Right lobe of liver (tissue), 6 donors: ENCODE measurements at places on chromosomes 4 and X. TPM values are rescaled to one million over a fixed set of nuclear protein-coding genes. Genes with fewer than 3 reads are reported as not detected.

DNA sequence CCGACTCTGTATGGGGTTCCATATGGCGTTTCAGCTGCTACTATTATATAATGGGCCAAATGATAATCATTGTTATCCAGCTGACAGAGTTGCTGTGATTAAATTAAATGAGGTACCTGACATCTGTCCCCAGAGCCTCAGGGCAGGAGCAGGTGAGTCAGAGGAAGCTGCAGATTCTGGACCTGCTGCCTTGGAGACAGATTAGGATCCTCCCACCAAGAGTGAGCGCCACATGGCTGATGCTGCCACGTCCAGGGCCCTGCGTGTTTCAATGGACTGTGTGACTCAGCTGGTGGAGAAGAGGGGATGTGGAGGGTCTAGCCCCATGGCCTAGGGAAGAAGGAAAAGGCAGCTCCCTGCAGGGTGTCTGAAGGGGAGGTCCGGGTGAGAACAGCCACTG, 28.3 kb upstream of the UXT start:
- no peak overlapping the region for H3K4me3 ChIP-seq
- H3K4me1 ChIP-seq: no peaks in the 10 kb centered on the region
- H3K36me3 ChIP-seq: no peaks in the 10 kb centered on the region
- no peaks in the 10 kb centered on the region for H3K27me3 ChIP-seq

GRCh38 chr4:108169664-108170063, 932 bp upstream of the LEF1 start:
- no peak overlapping the region for H3K27ac ChIP-seq
- H3K36me3 ChIP-seq: no peaks in the 10 kb centered on the region
- no peak for DNase-seq
- H3K4me1 ChIP-seq: peaks cover 13% of the 10 kb centered on the region

DNA sequence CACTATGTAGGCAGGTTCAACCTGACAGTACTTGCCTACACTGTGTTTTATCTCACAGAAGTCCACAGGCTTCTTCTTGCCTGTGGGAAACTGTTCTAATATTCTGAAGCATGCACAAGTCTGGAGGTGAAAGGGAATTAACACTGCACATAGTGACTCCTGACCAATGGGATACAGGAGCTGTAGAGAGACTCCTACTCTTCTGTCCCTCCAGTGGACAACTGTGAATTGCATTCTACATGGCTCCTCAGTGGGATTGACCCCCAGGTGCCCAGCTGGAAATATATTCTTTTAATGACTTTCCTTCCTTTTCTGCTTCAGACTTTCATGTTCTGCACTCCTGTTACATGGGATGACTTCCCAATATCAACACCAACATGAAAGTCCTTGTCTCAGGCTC, 8.2 kb upstream of the YIPF6 start:
- H3K27ac ChIP-seq: no peak overlapping the region
- no peaks in the 10 kb centered on the region for H3K27me3 ChIP-seq
- no peak for DNase-seq
- no peak overlapping the region for H3K4me3 ChIP-seq
- no peaks in the 10 kb centered on the region for H3K4me1 ChIP-seq
- H3K36me3 ChIP-seq: no peaks in the 10 kb centered on the region

DNA sequence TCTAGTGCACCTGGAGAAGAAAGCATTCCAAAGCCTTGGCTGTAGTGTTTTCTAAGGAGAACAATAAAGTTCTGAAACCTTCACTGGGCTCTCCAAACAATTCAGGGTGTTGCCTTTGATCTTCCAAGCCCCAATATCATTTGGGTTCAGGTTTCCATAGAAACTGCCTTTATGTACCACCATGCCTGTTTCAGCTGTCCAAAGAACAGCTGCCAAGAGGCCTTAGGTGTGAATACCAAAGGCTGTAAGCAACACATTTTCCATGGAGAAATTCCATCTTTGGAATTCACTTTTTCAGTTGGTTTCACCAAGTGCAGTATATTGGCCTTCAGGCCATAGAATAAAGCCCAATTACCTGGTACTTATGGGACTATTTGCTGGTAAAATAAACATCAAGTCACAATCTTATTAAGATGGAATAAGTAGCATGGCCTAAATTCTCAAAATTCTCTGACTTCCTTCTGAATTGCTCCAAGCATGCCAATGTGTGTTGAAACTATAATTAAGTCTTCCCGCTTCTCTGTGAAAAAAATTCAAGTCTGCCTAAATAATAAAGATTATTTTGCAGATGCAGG, 61.9 kb downstream of the COX18 start:
- DNase-seq: no peak
- no peaks in the 10 kb centered on the region for H3K27me3 ChIP-seq
- H3K36me3 ChIP-seq: no peaks in the 10 kb centered on the region
- H3K4me1 ChIP-seq: no peaks in the 10 kb centered on the region
- H3K4me3 ChIP-seq: no peak overlapping the region

GRCh38 chrX:19225909-19226308, 103.6 kb upstream of the ADGRG2 start:
- no peaks in the 10 kb centered on the region for H3K36me3 ChIP-seq
- no peaks in the 10 kb centered on the region for H3K4me1 ChIP-seq
- H3K27ac ChIP-seq: no peak overlapping the region
- no peak for DNase-seq
- no peak overlapping the region for H3K4me3 ChIP-seq

DNA sequence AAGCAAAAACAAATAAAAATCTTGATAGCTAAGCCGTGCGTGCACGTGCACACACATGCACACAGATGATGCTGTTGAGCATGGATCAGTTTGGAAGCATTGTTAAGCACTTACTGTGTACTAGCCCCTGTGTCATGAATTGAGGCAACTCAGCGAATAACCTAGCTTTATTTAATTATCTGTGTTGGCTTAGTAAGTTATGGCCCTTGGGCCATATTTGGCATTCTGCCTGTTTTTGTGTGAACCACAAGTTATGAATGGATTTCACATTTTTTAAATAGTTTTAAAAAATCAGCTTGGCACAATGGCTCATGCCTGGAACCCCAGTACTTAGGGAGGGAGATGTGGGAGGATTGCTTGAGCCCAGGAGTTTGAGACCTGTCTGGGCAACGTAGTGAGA, 113.6 kb upstream of the CBLL2 start:
- DNase-seq: no peak
- H3K4me1 ChIP-seq: no peaks in the 10 kb centered on the region
- H3K27me3 ChIP-seq: no peaks in the 10 kb centered on the region

GRCh38 chr4:103002551-103002950, 17.0 kb downstream of the SLC9B1 start:
- H3K27ac ChIP-seq: no peak overlapping the region
- no peak overlapping the region for H3K4me3 ChIP-seq
- H3K4me1 ChIP-seq: no peaks in the 10 kb centered on the region

DNA sequence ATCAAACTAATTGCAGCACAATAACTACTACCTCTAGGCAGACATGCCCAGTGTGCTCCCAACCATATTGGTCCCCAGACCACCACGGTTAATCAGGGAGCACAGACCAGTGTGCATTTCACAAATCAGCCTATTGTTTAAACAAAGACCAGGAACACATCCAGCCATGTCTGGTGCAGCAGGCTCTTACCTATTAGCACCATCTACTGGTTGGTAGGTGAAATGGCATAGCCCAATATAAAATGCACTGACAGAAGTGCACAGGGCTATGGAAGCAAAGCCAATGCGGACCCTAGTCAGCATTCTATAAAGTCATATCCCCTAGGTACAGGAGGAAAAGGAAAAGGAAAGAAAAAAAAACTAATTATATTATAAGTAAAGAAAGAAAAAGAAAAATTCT, 15.5 kb upstream of the CYLC1 start:
- no peak overlapping the region for H3K4me3 ChIP-seq
- H3K27ac ChIP-seq: no peak overlapping the region
- no peaks in the 10 kb centered on the region for H3K27me3 ChIP-seq

DNA sequence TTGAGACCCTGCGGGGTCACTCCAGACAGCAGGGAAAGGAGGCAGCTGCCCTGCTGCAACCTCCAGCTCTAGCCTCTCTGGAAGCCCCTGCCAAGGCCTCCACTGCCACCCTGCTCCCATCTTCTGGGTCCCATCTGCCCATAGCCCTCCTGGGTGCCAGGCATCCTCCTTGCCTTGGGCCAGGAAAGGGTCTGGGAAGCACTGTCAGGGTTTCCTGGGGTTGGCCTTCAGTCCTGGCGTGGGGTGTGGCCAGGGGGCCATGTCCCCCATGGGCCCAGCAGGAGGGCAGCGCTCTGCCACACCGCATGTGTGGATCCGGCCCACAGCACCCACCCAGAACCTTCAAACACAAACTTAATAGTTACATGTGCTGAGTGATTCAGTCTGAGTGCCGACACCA, 3.4 kb upstream of the CPLX1 start:
- no peak for DNase-seq
- no peaks in the 10 kb centered on the region for H3K36me3 ChIP-seq
- no peak overlapping the region for H3K27ac ChIP-seq
- no peak overlapping the region for H3K4me3 ChIP-seq

- DNase-seq: peak; percentile 47
- H3K27ac ChIP-seq: no peak overlapping the region
- no peaks in the 10 kb centered on the region for H3K4me1 ChIP-seq
- H3K36me3 ChIP-seq: no peaks in the 10 kb centered on the region
- no peak overlapping the region for H3K4me3 ChIP-seq
Observed at GRCh38 chrX:119067023-119067739, 5.6 kb upstream of the CT47C1 start.

GATB gene
- 38.7 TPM for total RNA-seq

HTRA3 gene
- 1.2 TPM for total RNA-seq

DNA sequence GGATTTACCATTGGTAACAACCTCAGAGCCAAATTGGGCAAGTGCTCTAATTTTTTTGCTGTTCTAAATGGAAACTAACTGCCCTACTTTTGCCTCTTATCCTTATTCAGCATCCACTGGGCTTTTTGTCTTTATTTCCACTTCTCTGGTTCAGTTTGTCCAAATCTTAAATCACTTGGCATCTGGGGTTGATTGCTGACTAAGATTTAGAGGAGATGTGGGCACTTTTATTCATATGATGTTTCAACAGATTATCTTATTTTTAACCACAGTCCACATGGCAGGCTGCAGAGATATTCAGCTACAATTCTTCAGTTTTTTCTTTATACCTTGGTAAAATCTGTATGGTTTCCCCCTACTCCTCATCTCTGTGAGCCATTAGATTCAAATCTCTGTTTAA, 1161.4 kb upstream of the PCDH7 start:
- no peak for DNase-seq
- no peaks in the 10 kb centered on the region for H3K4me1 ChIP-seq

DNA sequence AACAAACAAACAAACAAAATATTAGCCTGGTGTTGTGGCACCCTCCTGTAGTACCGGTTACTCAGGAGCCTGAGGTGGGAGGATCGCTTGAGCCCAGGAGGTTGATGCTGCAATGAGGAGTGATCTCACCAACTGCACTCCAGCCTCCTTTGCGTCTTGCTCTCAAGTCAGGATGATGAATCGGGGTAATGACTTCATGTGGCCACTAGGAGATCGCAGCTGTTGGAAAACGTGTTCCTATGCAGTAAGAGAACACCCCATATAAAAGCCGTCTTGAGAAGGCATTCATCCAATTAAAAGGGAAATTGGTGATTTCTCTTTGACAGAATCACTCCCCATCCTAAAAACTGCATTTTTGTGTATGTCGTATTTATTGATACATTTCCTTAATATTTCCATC, 6.9 kb downstream of the CCNB3 start:
- DNase-seq: no peak
- H3K36me3 ChIP-seq: no peaks in the 10 kb centered on the region
- H3K4me3 ChIP-seq: no peak overlapping the region
- H3K4me1 ChIP-seq: no peaks in the 10 kb centered on the region
- no peak overlapping the region for H3K27ac ChIP-seq
- no peaks in the 10 kb centered on the region for H3K27me3 ChIP-seq

- H3K4me3 ChIP-seq: no peak overlapping the region
- H3K36me3 ChIP-seq: no peaks in the 10 kb centered on the region
- no peak for DNase-seq
- H3K27me3 ChIP-seq: no peaks in the 10 kb centered on the region
- H3K4me1 ChIP-seq: no peaks in the 10 kb centered on the region
Observed at GRCh38 chr4:169934794-169935429, 91.3 kb downstream of the MFAP3L start.

DNA sequence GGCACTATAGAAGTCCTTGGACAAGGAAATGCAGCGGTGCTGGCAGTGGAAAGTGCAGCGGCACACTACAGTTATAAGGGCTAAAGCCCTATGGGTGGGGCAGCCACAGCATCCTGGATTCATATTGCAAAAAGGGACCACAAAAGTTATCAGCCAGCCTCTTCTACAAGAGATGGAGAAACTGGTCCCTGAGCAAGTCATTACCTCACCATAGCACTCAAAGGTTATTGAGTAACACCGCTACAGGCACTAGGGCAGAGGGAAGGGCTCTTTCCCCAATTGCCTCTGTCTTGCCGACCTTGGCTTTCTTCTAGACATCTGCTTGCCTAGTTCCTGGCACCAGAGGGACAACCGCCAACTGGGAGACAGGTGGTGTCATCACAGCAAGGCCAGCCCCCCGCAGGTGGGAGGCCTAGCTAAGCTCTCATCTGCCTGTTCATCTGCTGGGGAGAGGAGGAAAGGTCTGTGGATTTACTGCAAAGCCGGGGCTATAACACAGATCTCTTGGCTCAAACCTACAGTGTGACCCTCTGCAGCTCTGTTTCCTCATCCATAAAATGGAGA, 600.0 kb downstream of the BCOR start:
- H3K36me3 ChIP-seq: no peaks in the 10 kb centered on the region
- no peaks in the 10 kb centered on the region for H3K4me1 ChIP-seq
- H3K27ac ChIP-seq: no peak overlapping the region
- H3K4me3 ChIP-seq: no peak overlapping the region
- no peak for DNase-seq

DNA sequence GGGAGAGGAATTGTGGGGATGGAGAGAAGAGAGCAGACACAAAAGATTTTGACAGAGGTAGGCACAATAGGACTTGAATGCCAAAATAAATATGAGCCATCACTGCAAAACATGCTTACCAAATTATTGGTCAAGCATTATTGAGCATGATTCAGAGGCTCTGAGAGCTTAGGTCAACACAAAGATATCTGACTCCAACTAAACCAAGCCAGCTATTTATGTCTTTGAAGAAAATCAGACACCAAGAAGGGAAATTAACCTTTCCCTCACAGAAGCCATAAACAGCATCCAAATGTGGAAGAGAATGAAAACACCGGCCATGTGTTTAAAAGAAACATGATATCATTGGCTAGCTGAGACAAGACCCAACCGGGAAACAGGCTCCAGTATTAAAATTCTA, 323.2 kb downstream of the RAB28 start:
- no peak for DNase-seq
- H3K27me3 ChIP-seq: no peaks in the 10 kb centered on the region
- peaks cover 5% of the 10 kb centered on the region for H3K4me1 ChIP-seq
